OCI-LY7 (cell line): ENCODE measurements at places on chromosomes 1 and 21. TPM values are rescaled to one million over a fixed set of nuclear protein-coding genes. Genes with fewer than 3 reads are reported as not detected.

The DESI2 gene
- total RNA-seq = 57.5 and 58.8 TPM in 2 replicates

The DCDC2B gene
- 0.26 and 0.29 TPM in 2 replicates for total RNA-seq

GRCh38 chr1:112694363-112694929 lies 12.5 kb downstream of the RHOC start:
- no peak for DNase-seq

GRCh38 chr21:37615962-37616361 lies 249.4 kb downstream of the DYRK1A start:
- DNase-seq = no peak

- DNase-seq = no peak
Observed at GRCh38 chr1:245560316-245560859, 405.6 kb downstream of the KIF26B start.

- DNase-seq = no peak
Observed at GRCh38 chr21:42068256-42068545, 2.9 kb upstream of the UMODL1 start.

- DNase-seq = no peak
Observed at GRCh38 chr1:24714859-24715520, 30.3 kb upstream of the CLIC4 start.

DNA sequence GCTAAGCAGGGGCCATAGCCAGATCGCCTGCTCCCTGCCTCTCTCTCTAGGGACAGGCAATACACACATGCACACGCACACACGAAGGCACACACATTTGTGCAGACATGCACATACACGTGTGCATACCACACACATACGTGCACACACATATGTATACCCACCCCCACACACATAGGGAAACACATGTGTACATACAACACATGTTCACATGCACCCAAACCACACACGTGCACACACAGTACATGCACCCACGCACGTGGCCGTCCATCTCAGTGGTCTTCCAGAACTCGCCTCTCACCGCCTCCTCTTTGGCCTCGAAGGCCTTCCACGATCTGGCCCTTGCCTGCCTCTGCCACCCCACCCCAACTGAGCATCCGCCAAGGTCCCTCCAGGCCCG lies 25.3 kb upstream of the PEX10 start:
- no peak for DNase-seq

DNA sequence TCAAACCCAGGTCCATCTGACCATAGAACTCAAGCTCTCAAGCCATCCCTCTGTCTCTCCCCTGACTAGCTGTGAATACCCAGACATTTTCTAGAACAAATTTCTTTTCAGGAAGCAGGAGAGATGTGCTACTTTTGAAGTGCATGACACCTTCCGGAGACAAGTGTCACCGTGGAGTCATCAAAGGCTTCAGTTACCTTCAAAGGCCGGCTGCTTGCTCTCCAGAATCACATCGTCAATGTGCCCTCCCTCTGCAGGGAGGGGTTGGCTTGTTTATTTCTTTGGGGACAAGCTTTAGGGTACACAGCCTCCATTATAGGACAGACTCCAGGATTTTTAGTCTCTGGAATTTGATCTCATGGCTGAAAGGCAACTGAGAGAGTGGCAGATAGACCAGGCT lies 37.7 kb upstream of the IGSF21 start:
- DNase-seq = no peak
